ENCODE measurements at places on chromosomes 13 and 19.

DNA sequence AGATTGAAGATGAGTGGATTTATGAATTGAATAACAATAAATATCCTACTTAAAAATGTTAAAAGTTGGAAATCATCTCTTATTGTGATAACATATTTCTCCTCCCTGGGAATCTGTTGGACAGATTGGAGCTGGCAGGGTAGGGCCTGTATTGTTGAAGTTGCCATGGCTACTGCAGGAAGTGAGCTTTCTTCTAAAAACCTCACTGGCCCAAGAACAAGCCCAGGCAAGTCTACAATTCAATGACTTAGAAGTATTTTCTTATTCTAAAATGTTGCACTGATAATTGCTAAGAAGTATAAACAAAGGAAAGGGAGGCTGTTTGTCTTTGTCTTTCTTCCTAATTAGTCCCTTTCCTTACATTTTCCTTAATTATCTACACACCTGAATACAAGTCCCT, 112.1 kb downstream of the DLEU7 start:
- DNase-seq = peak; percentile 3

GRCh38 chr19:30214651-30215051, 157.5 kb upstream of the ZNF536 start:
- no peak for DNase-seq

DNA sequence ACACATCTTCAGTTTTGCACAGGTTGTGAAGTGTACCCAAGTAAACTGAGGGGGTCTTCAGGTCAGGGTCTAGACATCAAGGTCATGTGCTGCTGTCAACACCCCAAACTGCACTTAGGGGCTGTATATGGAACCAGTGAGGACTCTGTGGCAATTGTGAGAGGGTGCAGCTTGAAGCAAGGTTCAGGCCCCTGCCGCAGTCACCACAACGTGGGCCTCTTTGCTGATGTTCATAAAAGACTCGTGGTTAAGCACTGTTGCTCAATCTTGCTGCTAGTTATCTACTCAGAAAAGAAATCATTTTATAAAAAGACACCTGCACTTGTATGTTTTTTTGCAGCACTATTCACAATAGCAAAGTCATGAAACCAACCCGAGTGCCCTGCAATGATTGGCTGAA, 907.4 kb downstream of the UQCRFS1 start:
- DNase-seq = no peak

DNA sequence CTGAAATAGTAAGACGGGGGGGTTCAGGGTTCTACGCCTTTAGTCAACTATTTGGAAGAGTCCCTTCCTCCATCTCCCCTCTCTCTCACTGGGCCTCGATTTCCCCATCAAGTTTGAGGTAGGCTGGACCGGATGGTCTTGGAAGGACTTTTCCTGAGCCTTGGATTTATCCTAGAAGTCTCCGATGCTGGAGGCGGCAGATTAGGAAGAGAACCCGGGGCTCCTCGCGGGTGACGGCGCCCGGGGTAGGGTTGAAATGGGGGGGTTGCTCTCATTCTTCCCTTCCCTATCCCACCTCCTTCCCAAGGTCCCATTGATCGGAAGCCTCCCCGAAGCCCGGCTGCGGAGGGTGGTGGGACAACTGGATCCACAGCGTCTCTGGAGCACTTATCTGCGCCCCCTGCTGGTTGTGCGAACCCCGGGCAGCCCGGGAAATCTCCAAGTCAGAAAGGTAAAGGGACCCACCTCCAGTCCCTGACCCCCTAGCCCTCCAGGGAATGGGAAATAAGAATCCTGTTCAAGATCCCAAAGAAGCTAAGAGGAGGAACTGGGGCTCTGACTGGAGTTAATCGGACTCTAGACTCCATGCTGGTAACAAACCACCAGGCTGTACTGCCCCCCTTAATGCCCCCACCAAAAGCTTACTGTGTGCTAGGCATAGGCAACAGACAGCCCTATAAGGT, 781 bp downstream of the QPCTL start:
- no peak for DNase-seq

GRCh38 chr19:5594521-5594950, 26.8 kb upstream of the TINCR start:
- DNase-seq = no peak

GRCh38 chr19:13827656-13828055, 32.4 kb downstream of the ZSWIM4 start:
- DNase-seq = no peak

GRCh38 chr19:57934820-57935665, at the start of gene ZNF418:
ZNF418 (minus strand) TSS chr19:57935402; CDS start chr19:57933822, 1,580 bp downstream.
- peak; percentile 41 for DNase-seq

DNA sequence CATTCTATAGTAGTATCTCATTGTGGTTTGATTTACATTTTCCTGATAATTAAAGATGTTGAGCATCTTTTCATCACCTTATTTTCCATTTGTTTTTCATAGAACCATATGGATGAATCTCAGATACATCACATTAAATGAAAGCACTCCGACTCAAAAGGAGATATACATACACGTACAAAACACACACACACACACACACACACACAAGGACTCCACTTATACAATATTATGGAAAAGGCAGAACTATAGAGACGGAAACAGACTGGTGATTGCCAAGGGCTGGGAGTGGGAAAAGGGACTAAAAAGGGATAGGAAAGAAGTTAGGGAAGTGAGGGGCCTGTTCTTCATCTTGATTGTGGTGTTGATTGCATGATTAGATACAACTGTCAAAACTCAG, 24.3 kb downstream of the ZNF585A start:
- no peak for DNase-seq

DNA sequence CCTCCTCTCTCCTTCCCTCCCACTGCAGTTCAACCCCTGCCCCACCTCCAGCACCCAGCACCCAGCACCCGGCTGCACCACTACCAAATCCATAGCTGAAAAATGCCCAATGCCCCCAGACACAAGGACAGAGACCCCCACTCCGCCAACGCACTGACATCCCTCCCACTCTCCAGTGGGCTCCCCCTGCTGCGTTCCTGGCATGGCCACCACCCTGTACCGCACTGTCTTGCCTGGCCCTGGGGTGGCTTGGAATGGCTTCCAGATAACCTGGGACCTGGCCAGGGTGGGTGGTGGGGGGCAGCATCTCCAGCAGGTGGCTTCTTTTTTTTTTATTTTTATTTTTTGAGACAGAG, 5.8 kb upstream of the MKNK2 start:
- no peak for DNase-seq

DNA sequence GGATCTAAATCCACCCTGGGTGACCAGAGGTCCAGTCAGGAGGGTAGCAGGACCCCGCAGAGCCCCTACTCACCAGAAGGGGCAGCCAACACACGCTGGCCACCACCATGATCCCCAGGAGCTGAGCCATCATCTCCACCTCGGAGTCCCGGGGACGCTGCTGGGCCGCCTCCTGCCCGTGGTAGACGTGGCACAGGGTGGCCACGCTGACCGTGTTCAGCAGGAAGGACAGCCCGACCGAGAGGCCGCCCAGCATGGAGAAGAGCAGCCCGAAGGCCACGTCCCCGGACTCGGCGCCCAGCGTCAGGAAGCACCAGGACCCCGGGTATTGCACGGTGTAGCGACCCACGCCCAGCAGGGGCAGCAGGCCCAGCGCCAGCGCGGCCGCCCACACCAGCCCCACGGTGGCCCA, 6.9 kb downstream of the TBXA2R start:
- DNase-seq = no peak
